ENCODE measurements at places on chromosomes 7 and 10. TPM values are rescaled to one million over a fixed set of nuclear protein-coding genes. Genes with fewer than 3 reads are reported as not detected.

Gene ASIC3
- total RNA-seq = 1.0 TPM

Gene WEE2
- not detected for total RNA-seq

Gene IFIT2
- 7.1 TPM for total RNA-seq

Gene SPDYE9
- not detected for total RNA-seq

Gene PARD3
- 16.6 TPM for total RNA-seq

Gene TRIM50
- total RNA-seq = not detected

Gene FZD1
- total RNA-seq = 0.56 TPM

Gene TRPV5
- not detected for total RNA-seq

Gene CUEDC2
- 82.5 TPM for total RNA-seq

Gene NRG3
- total RNA-seq = 0.41 TPM

Gene TRIP6
- 47.4 TPM for total RNA-seq

Gene RAB19
- 0.35 TPM for total RNA-seq

Gene ANKRD61
- not detected for total RNA-seq

Gene ZNF277
- total RNA-seq = 20.5 TPM

Gene TRPV6
- total RNA-seq = not detected
